ENCODE measurements at places on chromosomes 16 and 17. TPM values are rescaled to one million over a fixed set of nuclear protein-coding genes. Genes with fewer than 3 reads are reported as not detected.

GRCh38 chr17:13194887-13195286 is 177.1 kb upstream of the ELAC2 start:
- DNase-seq = no peak

DNA sequence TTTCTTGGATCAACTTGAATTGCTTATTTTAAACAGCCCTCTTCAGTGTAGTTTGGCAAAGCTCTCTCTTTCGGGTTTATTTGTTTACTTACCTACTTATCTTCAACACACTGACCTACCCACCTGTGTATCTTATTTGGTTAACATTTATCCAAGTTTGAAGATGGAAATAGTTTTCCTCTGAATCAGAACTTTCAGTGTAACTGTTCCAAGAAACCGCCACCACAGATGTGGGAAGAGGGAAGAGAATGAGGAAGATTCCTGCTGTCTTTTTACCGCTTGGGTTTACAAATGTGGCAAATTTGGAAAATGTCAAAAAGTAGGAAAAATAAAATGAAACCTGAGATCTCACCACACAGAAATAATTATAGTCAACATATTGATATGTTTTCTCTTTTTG is 115.8 kb downstream of the MSI2 start:
- peak; percentile 29 for DNase-seq

GRCh38 chr16:88619859-88620815 is 18.2 kb upstream of the IL17C start:
- DNase-seq = no peak

DNA sequence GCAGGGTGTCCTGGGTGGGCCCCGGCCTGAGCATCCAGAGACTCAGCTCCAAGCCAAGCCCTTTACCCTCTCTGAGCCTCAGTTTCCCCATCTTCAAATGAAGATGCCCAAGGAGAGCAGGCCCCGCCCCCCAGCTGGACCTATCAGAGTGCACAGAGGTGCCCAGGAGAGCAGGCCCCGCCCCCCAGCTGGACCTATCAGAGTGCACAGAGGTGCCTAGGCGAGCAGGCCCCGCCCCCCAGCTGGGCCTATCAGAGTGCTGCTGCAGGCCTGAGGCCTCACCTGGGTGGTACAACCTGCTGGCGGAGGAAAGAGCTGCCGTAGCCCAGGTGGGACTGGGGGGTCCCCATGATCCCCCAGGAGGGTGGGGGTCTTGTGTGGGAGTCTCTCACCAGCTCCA is 3.4 kb upstream of the SSTR5 start:
- no peak for DNase-seq

- no peak for DNase-seq
Measured at GRCh38 chr16:59190731-59191130, 456.6 kb upstream of the GOT2 start.

- DNase-seq = no peak
Measured at GRCh38 chr17:75658237-75658636, 8.7 kb downstream of the RECQL5 start.

DNA sequence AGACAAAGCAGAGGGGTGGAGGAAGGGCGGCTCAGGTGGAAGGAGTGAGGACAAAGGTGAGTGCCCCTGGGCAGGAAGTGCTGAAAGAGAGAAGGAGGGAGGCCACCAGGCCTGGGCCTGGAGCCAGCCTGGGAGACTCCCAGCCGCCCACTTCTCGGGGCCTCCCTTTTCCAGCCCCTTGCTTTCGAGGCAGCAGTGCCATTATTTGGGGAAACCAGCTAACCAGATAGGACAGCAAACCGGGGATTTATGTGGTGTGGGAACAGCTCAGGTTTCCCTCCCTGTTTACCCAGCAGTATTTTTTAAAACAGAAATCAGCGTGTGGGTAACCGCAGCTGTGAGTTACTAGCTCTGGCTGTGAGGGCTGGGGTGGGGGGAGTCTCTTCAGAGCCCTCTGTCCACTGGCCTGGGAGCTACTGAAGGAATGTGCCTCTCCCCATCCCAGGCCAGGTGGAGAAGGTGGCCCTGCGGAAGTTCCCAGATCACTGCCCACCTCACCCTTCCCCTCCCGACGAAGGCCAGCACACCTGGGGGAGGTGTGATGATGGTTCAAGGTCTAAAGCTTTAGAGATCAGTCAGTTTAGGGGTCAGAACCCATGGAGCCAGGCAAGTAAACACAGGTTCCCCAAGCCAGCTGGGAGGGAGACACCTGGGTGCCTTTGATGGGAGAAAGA is 8.4 kb upstream of the MEOX1 start:
- DNase-seq = peak; percentile 89

DNA sequence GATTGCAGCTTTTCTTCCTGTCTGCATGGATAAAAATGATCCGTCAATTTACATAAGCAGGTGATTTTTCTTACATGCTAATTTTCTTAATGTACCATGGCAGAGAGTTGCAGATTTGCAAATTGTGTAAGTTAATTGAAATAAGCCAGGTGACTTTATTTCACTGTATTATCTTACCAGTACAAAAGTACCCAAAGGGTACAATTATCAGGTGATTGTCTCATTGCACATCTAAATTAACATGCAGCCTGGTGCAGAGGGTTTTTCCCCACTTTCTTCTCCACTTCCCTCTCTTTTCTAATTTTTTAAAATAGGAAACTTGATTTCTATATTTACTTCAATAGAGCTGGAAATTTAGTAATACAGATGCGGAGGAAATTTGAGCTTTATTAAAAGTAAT is 11.2 kb downstream of the NLK start:
- DNase-seq = no peak

- peak; percentile 88 for DNase-seq
Measured at GRCh38 chr17:63974594-63975192, 2.0 kb upstream of the SCN4A start.

Gene RASD1
- total RNA-seq = not detected

Gene CA5A
- total RNA-seq = not detected
